Left renal cortex interstitium (tissue), 4 donors: ENCODE measurements at places on chromosomes 16 and 17.

DNA sequence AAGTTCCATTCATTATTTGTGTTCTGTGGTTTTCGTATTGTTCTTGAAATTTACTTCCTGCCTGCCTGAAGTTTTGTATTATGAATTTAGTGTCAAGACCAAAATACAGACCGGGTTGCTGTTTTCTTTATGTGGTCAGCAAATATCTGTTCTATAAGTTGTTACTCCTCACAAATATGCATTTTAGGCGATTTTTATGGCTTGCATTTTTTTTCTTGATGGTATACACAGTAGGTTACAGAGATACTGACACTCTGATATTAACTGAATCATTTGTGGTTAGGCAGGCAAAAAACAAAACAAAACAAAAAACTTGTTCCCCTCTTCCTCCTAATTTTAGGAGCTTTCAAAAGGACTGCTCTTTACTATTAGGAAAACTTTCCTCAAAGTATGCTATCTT, 52.6 kb downstream of the BCAS3 start:
- DNase-seq, result no peak

GRCh38 chr17:61294777-61295176, 104.9 kb upstream of the TBX2 start:
- DNase-seq, result no peak

GRCh38 chr16:14483819-14484385, 146.2 kb downstream of the PARN start:
- no peak for DNase-seq

- no peak for DNase-seq
These were observed 5.8 kb downstream of the ITPRIPL2 start for GRCh38 chr16:19119564-19119963.

DNA sequence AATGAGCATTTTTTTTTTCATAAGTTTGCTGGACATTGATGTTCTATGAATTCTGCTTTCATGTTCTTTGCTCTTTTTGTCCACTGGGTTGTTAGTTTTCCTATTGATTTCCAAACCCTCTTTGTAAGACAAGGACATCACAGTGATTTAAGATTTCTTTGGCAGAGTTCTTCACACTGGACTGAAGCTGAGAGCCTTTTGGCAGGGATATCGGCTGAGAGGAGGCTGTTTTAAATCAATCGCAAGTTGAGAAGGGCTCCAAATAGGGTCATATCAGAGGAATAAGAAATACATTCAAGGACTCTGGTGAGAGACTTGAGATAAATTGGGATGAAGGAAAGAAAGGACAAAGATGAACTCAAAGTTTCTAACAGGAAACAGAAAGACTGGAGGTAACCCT, 165.8 kb upstream of the AXIN2 start:
- DNase-seq, result no peak

DNA sequence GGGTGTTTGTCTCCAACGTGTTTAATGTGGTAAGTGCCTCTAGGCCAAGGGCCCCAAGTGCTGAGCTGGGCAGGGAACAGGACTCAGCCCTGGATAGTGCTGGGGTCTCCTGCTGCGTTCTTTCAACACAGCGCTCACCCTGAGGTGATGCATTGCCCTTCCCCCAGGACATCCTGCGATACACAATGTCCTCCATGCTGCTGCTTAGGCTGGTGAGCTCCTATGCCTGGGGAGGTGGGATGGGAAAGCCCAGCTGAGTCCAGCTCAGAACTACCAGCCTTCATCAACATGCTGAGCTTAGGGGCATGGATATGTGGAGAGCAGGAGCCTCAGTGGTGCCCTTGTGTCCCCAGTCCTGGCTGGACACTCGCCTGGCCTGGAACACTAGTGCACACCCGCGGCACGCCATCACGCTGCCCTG, 563 bp downstream of the ZACN start:
- no peak for DNase-seq

GRCh38 chr16:65176603-65177002, 54.7 kb upstream of the CDH11 start:
- DNase-seq, result no peak

DNA sequence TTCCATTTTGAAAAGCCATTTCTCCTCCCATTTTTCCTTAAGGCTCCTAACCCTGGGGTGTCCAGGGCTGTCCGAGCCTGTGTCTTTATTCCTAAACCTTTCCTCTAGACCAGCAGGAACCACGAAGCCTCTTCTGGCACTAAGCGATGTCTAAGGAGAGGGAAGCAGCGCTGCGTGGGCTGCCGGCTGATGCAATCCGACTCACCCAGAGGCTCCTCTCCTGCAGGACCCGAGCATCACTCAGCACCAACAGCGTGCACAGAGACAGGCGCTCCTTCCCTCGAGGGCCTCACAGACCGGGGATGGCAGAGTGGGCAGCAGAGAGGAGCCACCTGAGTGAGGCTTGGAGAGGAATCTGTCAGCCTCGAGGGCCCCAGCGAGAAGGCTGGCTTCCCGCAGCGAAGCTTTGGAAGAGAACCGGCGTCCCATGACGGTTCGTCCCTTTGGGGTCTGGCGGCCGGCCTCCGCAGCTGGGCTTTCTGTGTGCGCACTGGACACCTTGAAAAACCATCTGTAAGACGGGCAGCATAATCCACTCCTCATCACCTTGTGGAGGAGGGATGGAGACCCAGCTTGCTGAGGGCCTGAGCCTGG, 174.3 kb downstream of the FOXL1 start:
- no peak for DNase-seq

GRCh38 chr17:42428141-42428944, 5.3 kb upstream of the CAVIN1 start:
- no peak for DNase-seq

DNA sequence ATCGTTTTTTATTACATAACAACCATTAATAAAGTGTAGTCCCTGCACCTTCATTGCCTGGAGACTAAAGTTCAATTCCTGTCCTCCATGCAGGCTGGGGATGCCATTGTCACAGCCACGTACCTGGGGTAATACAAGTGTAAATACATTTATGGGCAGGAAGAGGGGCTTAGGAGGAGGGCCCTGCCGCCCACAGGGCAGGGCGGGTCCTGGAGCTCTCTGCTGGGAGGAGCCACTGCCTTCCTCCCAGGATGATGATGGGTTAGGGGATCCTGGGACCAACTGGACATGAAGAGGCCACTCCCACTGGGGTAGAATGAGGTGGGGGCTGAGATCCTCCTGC, 44.1 kb upstream of the SLC38A10 start:
- no peak for DNase-seq

- DNase-seq, result no peak
These were observed 121.3 kb downstream of the TRIM37 start for GRCh38 chr17:58985367-58985766.
